ENCODE measurements at places on chromosomes 7 and 10. TPM values are rescaled to one million over a fixed set of nuclear protein-coding genes. Genes with fewer than 3 reads are reported as not detected.

DNA sequence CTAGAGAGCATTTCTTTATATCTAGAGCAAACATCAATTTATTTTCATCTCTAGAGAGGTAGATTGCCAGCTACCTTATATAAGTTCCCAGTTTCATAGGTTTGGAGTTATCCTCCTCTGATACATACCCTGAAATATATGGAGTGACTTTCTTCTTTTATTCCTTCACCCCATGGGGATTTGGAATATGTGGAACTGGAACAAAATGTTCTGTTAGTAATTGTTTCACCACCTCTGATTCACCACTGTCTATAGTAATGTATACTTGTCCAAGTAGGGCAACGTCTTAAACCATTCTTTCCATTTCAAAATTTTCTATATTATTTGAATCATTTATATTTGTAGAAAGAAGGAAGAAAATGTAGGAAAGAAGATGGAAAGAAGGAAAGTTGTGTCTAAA lies 511.2 kb upstream of the KCND2 start:
- no peak overlapping the region for H3K4me3 ChIP-seq
- DNase-seq = no peak
- no peaks in the 10 kb centered on the region for H3K36me3 ChIP-seq
- no peaks in the 10 kb centered on the region for H3K4me1 ChIP-seq

NUTM2D gene
- total RNA-seq = 3.2 TPM

DNA sequence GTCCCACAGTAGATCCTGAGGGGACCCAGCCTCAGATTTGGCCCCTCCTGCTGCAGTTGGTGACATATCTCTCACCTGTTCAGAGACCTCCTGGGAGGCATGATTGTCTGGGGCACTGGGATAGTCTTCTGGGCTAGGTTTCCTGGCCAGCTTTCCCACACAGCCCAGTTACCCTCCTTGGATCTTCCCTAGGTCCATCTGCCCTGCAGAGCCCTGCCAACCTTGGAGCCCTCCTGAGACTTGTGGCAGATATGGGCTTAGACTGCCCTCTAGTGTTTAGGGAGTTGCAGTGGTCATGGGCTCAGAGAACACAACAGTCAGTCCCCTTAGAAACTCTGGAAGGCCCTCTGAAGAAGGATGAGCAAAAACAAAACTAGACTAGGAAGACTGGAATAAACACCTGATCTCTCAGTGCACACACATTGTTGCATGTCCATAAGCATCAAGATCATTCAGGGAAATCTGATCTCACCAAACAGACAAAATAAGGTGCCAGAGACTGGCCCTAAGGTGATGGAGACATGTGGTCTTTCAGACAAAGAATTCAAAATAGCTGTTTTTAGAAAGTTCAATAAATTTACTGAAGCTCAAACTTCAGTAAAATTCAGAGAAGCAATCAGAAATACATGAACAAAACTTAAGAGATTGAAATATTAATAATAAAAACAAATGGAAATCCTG lies 324.6 kb downstream of the ATRNL1 start:
- H3K27me3 ChIP-seq = no peaks in the 10 kb centered on the region
- DNase-seq = no peak

DNA sequence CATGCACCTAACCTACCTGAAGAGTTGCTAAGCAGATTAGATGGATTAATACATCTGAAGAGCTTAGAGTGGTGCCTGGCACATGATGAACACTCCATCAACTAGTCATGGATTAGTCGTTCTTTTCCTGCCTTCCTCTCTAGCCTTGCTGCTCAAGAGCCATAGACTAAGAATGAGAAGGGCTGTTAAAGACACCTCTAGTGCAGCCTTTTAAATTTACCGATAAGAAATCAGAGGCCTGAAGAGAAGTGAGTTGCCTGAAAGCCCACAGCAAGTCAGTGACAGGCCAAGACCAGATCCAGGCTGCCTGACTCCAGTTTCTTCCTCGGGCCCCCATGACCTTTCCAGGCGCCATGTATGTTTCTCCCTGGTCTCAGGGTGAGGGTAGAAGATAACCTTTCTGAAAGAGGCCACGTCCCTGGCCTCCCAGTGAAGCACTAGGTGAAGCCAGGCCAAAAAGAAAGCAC lies 6.5 kb downstream of the TSPAN15 start:
- H3K4me3 ChIP-seq = no peak overlapping the region
- no peaks in the 10 kb centered on the region for H3K36me3 ChIP-seq
- H3K4me1 ChIP-seq = no peaks in the 10 kb centered on the region
- no peak overlapping the region for H3K27ac ChIP-seq
- peaks cover 2% of the 10 kb centered on the region for H3K27me3 ChIP-seq

PLEKHS1 gene
- total RNA-seq = not detected

- no peak overlapping the region for H3K4me3 ChIP-seq
- no peak for DNase-seq
- peaks cover 9% of the 10 kb centered on the region for H3K27me3 ChIP-seq
- H3K27ac ChIP-seq = no peak overlapping the region
- H3K4me1 ChIP-seq = no peaks in the 10 kb centered on the region
Measured at GRCh38 chr10:129089341-129089740, 377.7 kb upstream of the MGMT start.

Measured in chondrocyte (in vitro differentiated cells).